ENCODE measurements at places on chromosomes 7 and 10. TPM values are rescaled to one million over a fixed set of nuclear protein-coding genes. Genes with fewer than 3 reads are reported as not detected.

The MRLN gene
- 24.3 TPM for polyA plus RNA-seq

GRCh38 chr10:35520996-35521395, 84.1 kb upstream of the GJD4 start:
- H3K27me3 ChIP-seq, result no peaks in the 10 kb centered on the region
- no peaks in the 10 kb centered on the region for H3K36me3 ChIP-seq
- no peak for DNase-seq
- no peaks in the 10 kb centered on the region for H3K4me1 ChIP-seq
- no peak overlapping the region for H3K27ac ChIP-seq
- H3K4me3 ChIP-seq, result no peak overlapping the region

- no peak overlapping the region for H3K4me3 ChIP-seq
- no peak overlapping the region for H3K27ac ChIP-seq
- H3K36me3 ChIP-seq, result no peaks in the 10 kb centered on the region
- H3K4me1 ChIP-seq, result no peaks in the 10 kb centered on the region
Measured at GRCh38 chr10:114930320-114930719, 7.7 kb upstream of the TRUB1 start.

- H3K36me3 ChIP-seq, result no peaks in the 10 kb centered on the region
- no peak overlapping the region for H3K27ac ChIP-seq
- H3K4me3 ChIP-seq, result no peak overlapping the region
- no peaks in the 10 kb centered on the region for H3K4me1 ChIP-seq
- H3K27me3 ChIP-seq, result peaks cover 5% of the 10 kb centered on the region
Measured at GRCh38 chr10:11266426-11266825, 248.8 kb downstream of the CELF2 start.

The HSPA12A gene
- 18.9 TPM for polyA plus RNA-seq

DNA sequence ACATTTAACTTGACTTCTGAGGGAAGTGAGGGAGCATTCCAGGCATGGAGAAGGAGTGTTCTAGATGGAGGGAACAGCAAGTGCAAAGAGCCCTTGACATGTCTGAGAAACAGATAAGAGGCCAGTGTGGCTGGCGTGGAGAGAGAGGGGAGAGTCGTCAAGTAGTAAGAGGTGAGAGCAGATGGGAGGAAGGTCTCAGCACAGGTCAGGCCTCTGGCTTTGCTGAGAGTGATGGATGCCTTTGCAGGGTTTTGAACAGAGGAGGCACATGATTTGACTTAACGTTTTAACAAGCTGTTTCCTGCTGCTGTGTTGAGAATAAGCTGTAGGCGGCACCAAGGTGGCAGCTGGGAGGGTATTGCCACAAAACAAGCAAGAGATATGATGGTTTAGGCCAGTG, 97.2 kb downstream of the KAT6B start:
- no peak overlapping the region for H3K27ac ChIP-seq
- no peaks in the 10 kb centered on the region for H3K27me3 ChIP-seq
- DNase-seq, result no peak
- no peak overlapping the region for H3K4me3 ChIP-seq
- peaks cover 10% of the 10 kb centered on the region for H3K4me1 ChIP-seq
